ENCODE measurements at places on chromosomes 6 and 20.

GRCh38 chr6:138620630-138621029, 121.3 kb upstream of the NHSL1 start:
- DNase-seq: no peak

- no peak for DNase-seq
These were observed 85.8 kb downstream of the LYRM4 start for GRCh38 chr6:5174756-5175549.

DNA sequence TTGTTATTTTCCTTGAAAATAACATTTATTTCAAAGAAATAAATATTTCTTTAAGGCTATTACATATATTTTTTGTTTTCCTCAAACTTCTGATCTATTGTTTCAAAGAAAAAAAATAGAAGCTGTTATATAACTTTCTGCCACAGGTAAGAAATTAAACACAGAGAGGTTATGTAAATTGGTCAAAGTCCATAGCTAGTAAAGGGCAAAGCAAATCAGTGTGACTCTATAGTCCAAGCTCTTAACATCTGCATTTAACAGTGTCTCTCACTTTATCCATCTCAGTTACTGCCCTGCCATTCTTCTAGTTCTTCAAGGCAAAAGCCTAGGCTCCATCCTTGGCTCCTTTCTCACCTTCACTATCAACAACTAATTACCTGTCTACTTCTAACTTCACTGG, 57.1 kb downstream of the RWDD2A start:
- no peak for DNase-seq

- DNase-seq: no peak
These were observed at the start of gene ARHGAP40 for GRCh38 chr20:38601216-38602184. TSS of gene ARHGAP40 (plus strand) at chr20:38601809.

- no peak for DNase-seq
These were observed 365.7 kb upstream of the EPHA7 start for GRCh38 chr6:93784794-93785693.

DNA sequence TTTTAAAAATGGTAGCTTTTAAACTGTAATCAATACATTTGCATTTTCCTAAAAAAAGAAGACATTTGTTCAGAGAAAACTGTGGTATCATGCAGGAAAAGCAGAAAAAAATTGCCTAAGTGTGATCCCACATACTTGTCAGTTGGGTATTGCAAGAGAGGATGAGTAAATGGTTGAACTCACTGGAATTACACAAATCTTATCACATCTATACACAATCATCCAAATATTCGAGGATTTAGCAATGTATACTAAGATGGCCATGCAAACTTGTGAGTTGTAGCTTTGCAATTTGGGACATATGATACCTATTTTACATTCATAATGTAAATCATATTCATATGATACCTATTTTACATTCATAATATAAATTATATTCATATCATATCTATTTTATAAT, 58.2 kb upstream of the GJE1 start:
- no peak for DNase-seq

- DNase-seq: no peak
These were observed 65.5 kb upstream of the FABP7 start for GRCh38 chr6:122714059-122714458.

DNA sequence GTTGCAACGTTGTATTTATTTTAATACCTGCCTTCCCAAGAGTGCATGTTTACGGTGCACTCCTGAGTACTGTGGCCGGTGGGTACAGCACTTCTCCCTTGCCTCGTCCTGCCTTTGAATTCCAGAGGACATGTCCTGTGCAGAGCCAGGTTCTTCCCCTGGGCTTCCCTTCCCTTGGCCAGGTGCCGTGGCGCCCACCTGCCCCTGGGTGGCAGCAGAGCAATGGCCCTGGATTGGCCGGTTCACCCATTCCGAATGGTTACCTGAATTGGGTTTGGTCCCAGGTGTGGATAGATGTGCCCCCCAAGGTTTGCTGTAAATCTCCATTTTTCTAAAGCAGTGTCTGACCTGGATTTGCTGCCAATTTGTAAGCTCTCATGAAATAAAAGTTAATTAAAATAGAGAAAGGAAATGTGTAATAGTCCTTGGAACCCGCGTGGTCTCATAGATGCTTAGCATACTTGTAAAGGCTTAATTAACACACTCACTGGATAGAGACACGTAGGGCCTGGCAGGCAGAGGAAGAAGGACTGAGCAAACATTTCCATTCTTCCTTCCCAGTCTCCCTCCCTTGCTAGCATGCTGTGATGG, 40.6 kb downstream of the DTD1 start:
- DNase-seq: no peak

- DNase-seq: no peak
These were observed 28.8 kb downstream of the MAP7 start for GRCh38 chr6:136521427-136521826.

DNA sequence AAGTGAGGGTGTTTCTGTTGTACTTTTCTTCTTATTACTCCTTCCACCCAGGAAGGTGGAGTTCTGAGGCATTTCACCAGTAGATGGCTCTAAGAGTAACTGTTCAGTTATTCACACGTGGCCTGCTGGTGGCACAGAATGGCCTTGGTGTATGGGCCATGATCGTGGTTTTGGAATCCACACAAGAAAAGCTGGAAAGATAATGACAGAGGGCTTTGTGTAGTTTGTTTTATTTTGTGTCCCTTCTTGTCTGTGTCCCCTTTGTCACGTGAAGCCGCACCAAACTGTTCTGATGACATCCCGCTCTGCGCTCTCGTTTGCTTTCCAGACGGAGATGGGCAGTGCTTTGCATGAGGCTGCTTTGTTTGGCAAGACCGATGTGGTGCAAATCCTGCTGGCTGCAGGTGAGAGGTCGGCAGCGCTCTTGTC, 93.4 kb downstream of the ANKS1A start:
- no peak for DNase-seq

- DNase-seq: no peak
These were observed 11.1 kb upstream of the LCA5 start for GRCh38 chr6:79548304-79548703.

GRCh38 chr6:21752054-21752811, 158.7 kb downstream of the SOX4 start:
- DNase-seq: no peak

DNA sequence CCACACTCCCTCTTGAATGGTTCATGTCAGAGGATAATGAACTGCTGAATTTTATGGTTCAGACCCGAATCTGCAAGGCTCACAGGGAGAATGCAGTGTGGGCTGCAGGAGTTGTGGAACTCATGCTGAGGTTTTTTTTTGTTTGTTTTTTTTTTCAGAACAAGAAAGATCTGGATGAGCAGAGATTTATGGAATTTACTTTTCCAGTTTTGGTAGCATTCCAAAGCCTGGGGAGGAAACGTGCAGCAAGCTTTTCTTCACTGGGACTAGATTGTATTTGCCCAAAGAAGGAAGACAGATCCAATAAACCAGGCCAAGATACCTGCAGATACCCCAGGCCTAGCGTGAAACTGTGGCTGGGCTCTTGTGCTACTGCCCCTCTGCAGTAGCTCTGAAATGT, 223.9 kb upstream of the TAB2 start:
- no peak for DNase-seq

DNA sequence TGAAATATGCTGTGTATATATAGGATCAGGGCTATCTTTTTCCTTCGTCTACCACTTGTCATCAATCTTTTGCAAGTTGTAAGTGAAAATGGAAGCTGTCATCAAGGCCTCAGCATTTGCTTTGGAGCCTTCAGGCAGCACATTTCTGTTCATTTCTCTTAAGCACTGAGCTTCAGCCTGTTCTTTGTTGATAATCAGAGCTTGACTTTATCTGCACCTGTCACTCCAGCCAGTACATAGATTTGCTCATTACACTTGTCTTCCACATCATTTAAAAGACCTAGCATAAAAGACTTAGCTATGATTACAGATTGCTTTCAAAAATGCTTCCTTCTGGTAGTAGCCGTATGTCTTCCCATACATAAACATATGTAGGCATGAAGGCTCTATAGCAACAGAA, 189.8 kb upstream of the GRIK2 start:
- no peak for DNase-seq

- DNase-seq: no peak
These were observed 9.1 kb downstream of the PTGIS start for GRCh38 chr20:49558826-49559225.

- DNase-seq: no peak
These were observed 147.0 kb downstream of the TBC1D32 start for GRCh38 chr6:121187200-121187832.

- DNase-seq: no peak
These were observed 120.1 kb upstream of the PHACTR3 start for GRCh38 chr20:59484228-59484627.

DNA sequence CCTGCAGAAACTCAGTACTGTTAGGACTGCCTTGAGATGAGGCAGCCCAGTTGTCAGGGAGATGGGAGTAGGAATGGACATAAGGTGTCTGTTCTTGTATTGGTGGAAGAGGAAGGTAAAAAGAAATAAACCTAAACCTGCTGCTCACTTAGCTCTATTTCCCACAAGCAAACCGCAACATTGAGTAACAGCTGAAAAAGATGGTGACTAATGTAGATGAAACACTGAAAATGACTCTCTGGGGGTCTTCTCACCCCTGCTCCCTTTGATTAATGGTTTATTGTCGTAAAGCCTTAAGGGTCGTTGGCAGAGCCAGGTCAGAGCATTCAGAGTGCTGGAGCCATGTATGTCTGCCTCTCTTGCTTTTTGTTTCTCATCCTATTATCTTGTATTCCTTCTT, 87.5 kb downstream of the FOXO3 start:
- DNase-seq: no peak

- DNase-seq: no peak
These were observed 80.9 kb downstream of the SESN1 start for GRCh38 chr6:109013656-109014305.

DNA sequence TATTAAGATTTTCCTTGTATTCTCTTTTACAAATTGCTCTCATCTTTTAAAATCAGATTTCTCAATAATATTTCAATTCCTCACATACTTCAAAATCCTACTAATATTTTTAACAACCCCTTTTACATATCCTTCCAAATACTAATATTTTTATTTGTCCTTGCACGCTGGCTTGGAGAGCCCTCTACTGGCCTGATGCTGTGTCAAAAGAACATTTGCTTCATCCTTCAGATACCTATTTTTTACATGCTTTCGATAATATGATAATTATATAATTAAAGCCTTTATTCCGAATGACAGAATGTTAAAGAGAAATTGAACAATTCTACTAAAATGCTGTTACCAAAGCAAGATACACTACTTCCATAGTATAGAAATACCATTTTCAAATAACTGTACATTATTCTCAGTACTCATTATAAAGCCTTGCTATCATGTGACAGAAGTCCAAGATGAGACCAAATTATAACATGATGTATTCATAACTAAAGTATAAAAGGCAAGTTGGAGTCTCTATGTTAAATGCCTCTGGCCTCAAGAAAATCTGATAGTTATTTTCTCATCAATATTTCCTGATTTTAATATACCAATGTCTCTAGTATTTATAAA, 39.0 kb upstream of the PLN start:
- DNase-seq: no peak

DNA sequence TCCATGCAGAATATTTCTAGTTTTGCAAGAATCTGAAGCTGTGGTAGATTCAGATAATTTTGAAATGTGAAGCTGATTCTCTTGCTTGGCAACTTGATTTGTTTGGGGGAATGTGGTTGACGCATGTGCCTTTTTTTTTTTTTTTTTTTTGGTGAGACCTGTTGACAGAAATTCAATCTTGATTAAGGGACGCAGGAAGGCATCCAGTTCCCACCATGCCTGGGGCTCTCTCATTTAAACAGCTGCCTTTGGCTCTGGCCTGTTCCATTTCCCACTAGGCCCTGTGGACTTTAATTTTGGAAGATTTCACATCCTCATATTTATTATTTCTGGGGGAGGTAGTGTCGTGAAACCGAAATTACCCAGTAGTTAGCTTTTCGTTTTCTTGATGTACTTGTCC, 8.6 kb downstream of the TPX2 start:
- DNase-seq: no peak

- no peak for DNase-seq
These were observed 49.4 kb upstream of the SLC22A23 start for GRCh38 chr6:3506200-3506599.

GRCh38 chr20:32226391-32226790, 18.7 kb downstream of the POFUT1 start:
- DNase-seq: no peak

- DNase-seq: no peak
These were observed 120.4 kb upstream of the SLC2A12 start for GRCh38 chr6:134172706-134173365.

DNA sequence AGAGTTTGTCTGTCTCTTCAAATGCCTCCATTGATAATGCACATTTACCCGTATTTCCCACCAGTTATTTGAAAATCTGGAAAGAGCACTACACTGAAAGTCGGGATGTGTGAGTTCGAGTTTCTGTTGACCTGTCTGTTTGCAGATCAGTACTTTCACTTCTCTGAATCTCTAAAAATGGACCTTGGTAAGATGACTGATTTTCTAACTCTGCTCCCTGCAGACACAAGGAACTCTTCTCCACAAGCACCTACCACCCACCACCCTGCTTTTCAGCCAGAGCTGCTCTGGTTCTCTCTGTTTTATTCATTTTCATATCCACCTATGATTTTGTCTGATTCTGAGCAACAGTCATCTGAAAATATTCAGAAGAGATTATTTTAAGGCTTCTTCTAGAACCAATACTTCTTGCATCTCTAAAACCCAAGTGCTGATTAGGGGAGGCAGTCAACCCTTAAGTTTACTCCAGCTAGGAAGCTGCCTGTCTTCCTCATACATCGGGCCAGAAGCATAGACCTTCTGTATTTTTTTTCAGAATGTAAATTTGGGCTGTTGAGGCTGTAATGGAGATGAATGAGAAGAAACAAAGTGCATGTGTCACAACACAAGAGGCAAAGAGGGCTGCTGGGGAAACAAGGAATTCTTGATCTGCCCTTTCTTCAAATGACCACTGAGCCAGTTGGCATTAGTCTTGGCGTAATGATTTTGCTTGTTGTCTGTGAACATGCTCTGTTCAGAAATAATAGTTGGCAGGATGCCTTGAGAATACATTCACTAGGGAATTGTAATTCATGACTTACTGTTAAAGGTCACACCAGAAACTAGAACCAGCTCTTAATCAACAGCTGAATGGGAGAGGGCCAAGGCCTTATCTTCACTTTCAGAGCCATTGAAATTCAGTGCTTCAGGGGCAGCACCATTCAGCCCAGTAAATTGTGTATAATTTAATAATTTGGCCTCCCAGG, 85.4 kb upstream of the MYLIP start:
- no peak for DNase-seq

- no peak for DNase-seq
These were observed 31.2 kb downstream of the TPX2 start for GRCh38 chr20:31770243-31770642.

DNA sequence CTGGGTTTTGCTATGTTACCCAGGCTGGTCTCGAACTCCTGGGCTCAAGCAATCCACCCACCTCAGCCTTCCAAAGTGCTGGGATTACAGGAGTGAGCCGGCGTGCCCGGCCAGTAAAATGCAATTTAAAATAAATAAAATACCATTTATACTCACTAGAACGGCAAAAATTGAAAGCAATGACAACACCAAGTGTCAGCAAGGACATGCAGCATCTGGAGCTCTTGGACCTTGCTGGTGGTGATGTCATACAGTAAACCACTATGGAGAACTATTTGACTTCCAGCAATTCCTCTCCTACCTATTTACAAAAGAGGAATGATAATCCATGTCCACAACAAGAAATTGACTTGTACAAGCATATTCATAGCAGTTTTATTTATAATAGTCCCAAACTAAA, 105.7 kb upstream of the PHACTR1 start:
- no peak for DNase-seq

- DNase-seq: no peak
These were observed 258.1 kb downstream of the UTRN start for GRCh38 chr6:144543006-144543871.
